ENCODE measurements at places on chromosomes 6 and 20.
A peak's percentile ranks its signal among the peaks of the same experiment; 100 is the strongest.

- no peak for DNase-seq
Observed at GRCh38 chr20:49756241-49756640, 42.6 kb upstream of the B4GALT5 start.

GRCh38 chr20:51036226-51036625 lies 13.3 kb upstream of the KCNG1 start:
- no peak for DNase-seq

DNA sequence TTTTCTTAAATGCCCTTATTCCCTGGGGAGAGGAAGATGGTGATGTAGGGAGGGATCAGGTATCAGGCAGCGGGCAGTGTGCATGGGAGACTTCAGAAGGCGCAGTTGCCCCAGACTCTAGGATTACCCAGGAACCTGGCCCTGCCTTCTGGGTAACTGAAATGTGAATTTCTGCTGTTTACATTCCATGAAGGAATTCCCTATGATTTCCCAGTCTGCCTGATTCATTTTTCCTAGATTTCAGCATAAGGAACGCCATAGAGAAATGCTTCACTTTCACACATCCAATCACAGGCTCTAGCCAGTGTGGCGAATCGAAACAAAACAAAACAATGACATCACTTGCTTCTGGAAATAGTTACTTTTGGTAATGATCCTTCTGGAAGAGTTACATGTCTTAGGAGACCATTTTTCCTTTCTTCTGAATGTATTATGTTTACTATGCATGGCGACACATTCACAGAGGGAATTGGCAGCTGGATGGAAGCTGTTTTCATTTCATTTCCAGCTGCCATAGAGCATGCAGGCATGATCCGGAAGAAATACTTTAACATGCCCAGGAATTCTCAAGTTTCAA lies 33.3 kb downstream of the LRP11 start:
- DNase-seq: no peak

DNA sequence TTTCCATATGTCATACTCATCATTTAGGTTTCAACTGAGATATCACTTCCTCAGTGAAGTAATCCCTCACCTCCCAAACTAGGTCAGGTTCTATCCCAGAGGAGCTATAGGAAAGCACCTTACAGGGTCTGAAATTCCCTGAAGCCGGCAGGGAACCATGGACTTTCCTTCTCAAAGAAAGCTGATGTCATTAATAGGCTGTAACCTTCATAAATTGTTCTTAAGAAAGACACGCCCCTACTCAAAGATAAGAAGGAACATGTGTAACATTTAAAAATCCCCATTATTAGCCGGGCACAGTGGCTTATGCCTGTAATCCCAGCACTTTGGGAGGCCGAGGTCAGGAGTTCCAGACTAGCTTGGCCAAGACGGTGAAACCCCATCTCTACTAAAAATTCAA lies 50.0 kb upstream of the RNGTT start:
- no peak for DNase-seq

DNA sequence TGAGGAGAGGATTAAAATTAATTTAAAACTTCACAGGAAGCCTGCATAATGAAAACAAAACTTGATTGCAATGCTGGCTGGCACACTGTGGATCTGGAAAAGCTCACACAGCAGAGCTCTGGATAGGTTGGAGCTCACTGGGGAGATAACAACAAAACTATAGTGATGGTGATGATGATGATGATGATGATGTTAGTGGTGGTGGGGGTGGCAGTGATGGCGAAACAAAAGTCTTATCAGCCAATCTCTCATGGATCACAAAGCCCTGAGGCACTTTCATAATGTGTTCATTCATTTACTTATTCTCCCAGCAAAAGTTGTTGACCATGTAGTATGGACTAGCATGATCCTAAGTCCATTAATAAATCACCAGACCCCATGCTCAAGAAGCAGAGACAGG lies 152.0 kb downstream of the MBOAT1 start:
- DNase-seq: no peak

DNA sequence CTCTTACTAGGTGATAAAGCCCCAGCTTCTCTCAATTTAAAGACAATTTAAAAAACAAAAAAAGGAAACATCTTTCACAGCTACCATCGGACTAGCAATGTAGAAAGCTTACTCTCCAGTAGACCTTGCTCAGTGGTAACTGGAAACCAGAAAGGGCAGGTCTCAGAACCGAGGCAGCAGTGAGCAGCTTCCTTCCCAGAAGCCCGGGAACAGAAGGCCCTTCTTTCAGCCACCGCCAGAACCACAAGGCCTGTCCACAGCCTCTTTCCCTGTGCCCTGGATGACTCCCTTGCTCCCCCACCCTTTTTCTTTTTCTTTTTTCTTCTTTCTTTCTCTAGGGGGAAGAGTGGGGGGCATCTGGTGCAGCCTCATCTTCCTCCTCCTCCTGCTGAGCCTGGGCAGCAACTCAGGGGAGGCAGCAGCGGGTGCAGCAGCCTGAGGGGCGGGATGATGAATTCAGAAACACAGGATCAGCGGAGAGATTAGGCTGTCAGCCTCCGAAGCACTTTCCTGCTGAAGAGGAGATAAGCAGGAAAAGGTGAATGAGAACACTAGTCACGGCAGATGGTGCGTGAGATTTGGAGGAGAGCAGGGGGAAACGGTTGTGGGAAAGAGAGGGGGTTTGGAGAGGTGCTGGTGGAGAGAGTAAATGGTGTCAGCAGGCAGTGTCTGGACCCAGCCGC lies 158.5 kb downstream of the ID4 start:
- DNase-seq: no peak

DNA sequence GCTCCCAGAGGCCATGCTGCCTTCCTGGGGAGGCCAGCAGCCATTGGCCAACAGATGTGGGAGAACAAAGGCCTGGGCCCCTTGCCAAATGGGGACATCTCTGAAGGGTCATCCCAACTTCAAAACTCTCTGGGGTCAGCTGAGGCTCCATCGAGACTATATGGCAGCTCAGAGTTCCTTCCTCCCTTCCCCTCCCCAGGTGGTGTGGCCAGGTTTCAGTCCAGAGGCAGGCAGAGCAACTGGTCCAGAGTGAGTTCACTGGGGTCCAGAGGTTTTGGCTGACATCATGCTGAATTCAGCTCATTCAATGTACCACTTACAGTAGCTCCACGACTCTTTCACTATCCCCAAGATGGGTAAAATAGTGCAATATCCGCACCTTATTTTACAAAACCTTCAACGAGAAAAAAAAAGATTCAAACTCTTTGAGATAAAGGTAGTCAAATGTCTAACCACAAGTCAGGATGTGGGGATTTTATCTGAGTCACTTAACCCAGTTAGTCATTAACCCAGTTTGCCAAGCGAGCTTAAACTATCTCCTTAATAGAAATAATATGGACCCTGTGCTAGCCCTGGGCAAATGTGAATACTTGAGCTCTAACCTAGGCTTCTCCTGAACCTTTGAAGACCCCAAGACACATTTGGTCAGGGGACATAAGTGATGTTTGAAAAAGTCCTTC lies 108.4 kb upstream of the PLEKHG1 start:
- DNase-seq: no peak

GRCh38 chr20:49099011-49099410 lies 52.9 kb downstream of the CSE1L start:
- DNase-seq: no peak

DNA sequence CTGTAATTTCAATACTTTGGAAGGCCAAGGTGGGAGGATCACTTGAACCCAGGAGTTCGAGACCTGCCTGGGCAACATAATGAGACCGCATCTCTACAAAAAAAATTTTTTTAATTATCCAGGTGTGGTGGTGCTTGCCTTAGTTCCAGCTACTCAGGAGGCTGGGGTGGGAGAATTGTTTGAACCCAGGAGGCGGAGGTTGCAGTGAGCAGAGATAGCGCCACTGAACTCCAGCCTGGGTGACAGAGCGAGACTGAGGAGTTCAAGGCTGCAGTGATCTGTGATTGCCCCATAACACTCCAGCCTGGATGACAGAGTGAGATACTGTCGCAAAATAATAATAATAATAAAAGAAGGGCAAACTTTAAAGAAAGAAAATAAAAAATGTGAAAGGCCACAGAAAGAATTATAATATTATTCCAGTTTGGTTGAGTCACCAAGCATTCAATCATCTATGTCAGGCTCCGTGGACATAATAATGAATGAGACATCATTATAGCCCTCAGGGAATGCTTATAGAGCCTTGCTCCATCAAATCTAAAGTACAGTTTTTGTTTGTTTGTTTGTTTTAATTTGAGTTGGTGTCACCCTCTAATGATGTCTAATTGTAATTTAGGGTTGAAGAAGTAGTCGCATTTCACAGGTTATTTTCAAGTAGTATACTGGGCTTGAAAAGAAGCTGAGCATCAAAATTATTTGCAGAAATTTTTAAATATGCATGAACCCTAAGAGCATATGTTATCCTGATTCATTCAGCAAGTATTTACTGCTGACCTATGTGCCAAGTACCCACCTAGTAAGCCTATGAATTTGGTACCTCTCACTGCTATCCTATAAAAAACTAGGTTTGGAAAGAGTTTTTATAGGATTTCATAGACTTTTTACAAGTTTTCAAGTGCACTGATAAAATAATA lies 15.1 kb downstream of the GLYATL3 start:
- DNase-seq: no peak

- no peak for DNase-seq
Observed at GRCh38 chr20:60063739-60064380, 105.6 kb downstream of the CDH26 start.

- DNase-seq: no peak
Observed at GRCh38 chr6:136184738-136185137, 65.4 kb downstream of the MTFR2 start.

DNA sequence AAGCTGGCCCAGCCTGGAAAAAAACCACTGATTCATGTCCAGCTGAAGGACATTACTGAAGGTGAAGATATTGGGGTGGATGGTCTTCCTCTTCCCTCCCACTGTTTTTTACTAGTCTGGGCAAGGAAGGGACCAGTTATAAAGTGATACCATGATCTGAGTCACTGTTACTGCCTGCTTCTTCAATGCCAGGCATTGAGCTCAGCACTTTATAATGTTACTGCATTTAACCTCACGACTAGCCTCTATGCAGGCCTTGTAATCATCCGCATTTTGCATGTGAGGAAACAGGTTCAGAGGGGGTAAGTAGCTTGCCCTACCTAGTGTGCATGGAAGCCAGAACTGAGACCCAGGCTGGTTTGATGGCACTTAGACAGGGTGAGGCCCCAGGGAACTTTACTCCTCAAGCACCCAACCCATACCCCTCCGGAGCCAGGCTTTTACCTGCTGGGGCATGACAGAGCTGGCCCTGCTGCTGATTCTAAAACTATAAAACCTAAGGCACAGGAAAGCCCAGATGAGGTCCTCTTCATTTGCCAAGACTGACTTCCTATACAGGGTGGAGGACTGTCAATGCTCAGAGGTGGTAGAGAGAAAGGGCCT lies 11.0 kb upstream of the KCNK5 start:
- DNase-seq: no peak

DNA sequence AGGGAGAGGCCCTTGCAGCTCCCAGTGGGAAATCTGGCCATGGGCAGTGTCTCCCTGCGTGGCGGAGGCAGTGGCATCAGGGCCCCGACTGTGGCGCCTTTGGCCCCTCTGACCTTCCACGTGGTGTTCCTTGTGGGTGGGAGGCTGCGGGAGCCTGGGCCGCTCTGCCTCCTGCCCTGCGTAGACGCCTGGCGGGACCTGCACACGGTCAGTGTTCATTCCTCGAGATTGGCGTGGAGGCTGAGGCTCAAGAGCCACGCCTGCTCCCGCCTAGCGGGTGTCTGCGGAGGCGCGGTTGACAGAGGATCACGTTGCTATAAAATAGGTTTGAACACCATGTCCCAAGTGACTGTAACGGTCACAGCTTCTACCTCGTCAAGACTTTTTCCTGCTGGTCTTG lies 14.0 kb downstream of the COL9A3 start:
- DNase-seq: no peak

- no peak for DNase-seq
Observed at GRCh38 chr6:98094696-98095095, 739.7 kb upstream of the POU3F2 start.

- no peak for DNase-seq
Observed at GRCh38 chr20:61942526-61942925, 123.2 kb downstream of the TAF4 start.

DNA sequence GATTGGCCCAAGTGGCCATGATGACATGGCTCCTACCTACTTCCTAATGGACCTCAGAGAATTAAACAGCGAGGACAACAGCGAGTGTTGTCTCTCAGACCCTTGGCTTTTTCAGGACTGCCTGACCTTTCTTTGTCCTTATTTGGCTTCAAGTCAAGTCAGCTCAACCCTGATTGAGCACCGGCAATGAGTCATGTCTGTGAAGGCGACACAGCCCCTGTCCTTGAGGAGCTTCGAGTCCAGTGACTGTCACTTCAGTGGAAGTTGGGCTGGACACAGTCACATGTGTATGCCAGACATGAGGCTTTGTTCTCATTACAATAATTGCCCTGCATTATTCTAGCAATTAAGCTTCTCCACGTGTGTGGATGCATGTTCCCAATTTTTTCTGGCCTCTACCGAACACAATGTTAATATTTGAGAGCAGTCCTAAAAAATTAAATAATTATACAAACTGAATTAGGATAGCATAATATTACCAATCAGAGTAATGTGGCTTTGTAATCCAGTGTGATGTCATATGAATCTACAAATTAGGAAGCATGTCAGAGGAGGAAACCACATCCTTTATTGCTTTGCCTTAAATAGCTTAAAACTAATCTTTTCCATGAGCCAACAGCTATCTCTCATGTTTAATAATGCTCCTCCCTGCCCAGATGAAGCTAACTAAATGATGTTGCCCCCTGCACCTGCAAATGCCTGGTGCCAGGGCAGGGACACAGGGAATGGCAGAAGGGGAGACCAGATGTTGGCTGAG lies 178.6 kb downstream of the CDH26 start:
- DNase-seq: peak; percentile 33

GRCh38 chr6:167957626-167958025 lies 39.8 kb upstream of the KIF25 start:
- no peak for DNase-seq

- DNase-seq: no peak
Observed at GRCh38 chr6:138652824-138653223, 120.7 kb upstream of the CCDC28A start.

- DNase-seq: no peak
Observed at GRCh38 chr6:4603856-4604369, 172.3 kb upstream of the CDYL start.

GRCh38 chr6:167122041-167122826 lies 662 bp upstream of the CCR6 start:
- DNase-seq: no peak

DNA sequence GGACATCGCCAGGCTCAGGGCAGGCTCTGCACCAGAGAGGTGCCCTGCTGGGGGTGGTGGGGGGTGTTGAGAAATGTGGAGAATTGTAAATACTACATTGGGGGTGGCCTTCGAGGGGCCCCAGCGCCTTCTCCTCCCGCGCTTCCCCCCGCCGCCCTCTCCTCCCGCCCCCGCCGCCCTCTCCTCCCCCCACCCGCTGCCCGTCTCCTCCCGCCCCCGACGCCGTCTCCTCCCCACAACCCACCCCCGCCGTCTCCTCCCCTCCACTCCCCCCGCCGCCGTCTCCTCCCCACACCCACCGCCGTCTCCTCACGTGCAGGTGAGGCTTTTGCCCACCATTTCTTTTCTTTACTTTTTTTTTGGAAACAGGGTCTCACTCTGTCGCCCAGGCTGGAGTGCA lies 1.5 kb upstream of the SRMS start:
- DNase-seq: no peak

All from Kasumi-1 (cell line).